Naive thymus-derived CD8-positive, alpha-beta T cell (primary cell): ENCODE measurements at places on chromosomes 5 and 9. TPM values are rescaled to one million over a fixed set of nuclear protein-coding genes. Genes with fewer than 3 reads are reported as not detected.

The ADAMTSL2 gene
- not detected for polyA plus RNA-seq

DNA sequence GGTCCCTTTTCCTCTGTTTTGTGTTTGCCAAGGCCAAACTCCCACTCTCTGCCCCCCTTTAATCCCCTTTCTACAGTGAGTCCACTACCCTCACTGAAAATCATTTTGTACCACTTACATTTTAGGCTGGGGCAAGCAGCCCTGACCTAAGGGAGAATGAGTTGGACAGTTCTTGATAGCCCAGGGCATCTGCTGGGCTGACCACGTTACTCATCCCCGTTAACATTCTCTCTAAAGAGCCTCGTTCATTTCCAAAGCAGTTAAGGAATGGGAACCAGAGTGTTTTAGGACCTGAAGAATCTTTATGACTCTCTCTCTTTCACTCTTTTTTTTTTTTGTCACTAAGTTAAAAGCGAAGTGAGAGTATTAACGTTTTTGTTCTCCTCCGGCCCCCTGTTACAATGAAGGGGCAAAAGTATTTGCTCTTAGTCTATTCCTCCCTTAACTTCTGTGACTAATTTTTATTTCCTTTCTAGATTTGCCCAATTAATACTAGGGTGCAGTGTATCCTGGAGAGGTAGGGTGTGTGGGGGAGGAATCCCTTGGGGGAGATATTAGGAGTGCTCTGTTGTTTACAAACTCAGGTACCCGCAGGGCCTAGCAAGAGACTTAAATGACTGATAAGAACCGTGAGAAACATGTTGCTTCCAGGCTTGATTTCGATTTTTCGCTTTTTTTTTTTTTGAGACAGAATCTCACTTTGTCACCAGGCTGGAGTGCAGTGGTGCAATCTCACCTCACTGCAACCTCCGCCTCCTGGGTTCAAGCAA lies 14.7 kb downstream of the GM2A start:
- DNase-seq = no peak

DNA sequence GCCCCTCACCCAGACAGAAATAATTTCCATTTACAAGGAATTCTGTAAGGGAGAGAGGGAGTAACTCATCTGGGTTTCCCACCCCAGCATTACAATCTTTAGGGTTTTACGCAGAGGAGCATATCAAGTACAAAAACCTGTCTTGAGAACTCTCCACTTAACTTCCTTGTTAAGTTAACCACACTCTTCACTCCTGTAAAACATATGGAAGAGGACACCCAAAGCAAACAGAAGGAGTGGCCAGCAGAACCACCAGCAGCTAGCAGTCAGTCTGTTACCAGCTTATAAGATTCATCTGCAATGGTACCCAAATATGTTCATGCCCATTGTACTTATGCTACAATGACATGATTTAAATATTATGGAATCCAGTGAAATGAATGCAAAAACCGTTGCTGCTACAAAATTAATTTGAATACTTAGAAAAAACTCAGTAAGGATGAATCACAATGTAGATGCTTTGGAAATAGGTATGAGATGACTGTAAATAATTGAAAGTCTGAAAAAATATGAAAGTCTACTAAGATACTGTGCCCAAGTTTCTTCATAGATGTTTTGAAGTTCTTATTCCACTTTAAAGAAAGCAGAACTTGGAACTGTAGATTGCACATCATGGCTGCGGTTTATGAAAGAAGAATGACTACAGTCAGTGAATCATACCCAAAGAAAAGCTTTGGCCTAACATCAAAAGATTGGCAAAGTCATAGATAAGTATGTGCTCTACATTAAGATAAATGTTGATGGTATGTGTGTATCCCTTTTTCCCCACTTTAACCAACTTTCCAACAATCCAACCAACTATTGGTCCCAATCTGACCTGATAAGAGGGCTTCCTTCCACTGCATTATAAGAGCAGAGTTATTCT lies 233.6 kb downstream of the ACTL7B start:
- DNase-seq = no peak

DNA sequence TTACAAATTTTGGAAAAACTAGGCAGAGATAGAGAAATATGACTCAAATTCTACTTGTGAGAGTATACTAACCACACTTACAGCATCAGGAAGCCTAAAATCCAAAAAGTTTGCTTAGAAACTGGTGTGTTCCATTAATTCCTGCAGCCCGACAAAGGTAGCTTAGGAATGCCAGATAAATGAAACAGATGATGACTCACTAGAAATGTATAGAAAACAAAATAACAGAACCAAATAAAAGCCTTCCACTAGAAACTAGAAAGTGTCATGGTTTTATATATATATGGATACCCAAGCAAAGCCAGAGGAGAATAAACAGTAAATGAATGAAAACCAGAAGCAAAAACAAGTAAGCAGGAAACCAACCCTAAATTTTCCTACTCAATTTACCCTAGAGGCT lies 272.2 kb upstream of the PRDM9 start:
- no peak for DNase-seq

DNA sequence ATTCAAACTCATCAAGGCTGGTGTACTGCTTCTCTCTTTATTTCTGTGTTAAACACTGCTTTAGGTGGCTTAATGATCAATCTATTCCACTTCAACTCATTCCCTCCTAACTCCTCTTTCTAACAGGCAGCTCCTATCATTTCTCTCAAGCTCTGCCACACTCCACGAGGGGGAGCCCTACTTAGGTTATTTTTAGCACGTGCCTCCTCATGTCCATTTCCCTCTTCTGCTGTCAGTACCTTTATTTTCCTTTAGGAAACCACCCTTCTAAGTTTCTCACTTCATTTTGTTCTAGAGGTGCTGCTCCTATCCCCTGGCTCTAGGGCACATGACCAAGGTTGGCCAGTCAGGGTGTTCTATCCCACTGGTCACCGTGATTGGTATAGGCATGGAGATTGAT lies 6.7 kb upstream of the BRINP1 start:
- DNase-seq = no peak

DNA sequence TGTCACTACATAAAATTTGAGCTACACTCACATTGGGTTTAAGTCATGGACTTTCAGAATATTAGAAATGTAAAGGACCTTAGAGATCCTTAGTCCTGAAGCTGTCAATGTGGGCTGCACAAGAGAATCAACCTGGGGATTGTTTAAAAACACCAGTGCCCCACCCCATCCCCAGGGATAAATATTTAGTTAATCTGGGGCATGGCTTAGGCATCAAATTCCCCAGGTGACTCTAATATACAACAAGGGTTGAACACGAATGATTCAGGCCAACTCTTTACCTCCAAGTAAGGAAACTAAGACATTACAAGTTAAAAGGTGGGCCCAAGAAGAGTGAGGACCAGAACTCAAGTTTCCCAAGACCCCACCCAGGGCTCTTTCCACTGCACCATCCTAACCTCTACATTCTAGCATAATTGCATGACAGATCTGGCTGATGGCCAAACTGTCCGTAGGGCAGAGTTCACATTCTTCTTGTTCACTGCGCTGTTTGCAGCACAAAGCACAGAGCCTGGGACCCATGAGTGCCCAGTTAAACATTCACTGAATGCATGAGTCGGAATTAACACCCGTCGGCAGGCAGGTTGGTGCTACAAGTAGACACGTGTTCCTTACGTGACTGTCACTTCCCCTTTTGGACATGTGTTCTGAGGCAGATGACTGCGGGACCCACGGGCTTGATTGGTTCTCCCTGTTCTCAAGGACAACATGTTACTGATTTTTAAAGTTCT lies 25.2 kb downstream of the CYFIP2 start:
- no peak for DNase-seq
